ENCODE measurements at places on chromosomes 12 and 14.

GRCh38 chr12:131112021-131112420, 158.3 kb downstream of the ADGRD1 start:
- peak; percentile 50 for DNase-seq
- H3K4me1 ChIP-seq: peaks cover 10% of the 10 kb centered on the region
- no peaks in the 10 kb centered on the region for H3K27me3 ChIP-seq
- H3K27ac ChIP-seq: peak overlapping the region; percentile 75

- H3K27ac ChIP-seq: peak overlapping the region; percentile 91
- H3K4me3 ChIP-seq: peak overlapping the region; percentile 97
- H3K27me3 ChIP-seq: no peaks in the 10 kb centered on the region
- no peaks in the 10 kb centered on the region for H3K4me1 ChIP-seq
- peaks cover 30% of the 10 kb centered on the region for H3K36me3 ChIP-seq
Measured at GRCh38 chr14:92121207-92121669, 268 bp downstream of the NDUFB1 start.

DNA sequence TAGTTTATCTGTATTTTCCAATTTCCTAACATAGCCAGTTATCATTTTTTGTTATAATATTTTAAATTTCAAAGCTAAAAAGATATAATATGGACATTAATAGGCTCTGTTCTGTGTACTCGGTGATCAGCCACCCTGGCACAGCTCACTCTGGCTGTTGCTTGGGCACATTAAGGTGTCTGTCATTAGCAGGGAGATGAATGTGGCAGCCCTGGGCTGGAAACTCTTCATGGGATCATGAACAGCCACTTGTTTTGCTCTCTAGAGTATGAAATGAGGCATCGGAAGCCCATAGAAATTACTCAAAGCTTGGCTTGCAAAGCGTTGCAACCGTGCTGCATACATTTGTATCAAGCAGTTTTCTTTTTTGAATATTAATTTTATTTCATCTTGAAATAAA, 233.2 kb downstream of the DACT1 start:
- no peak overlapping the region for H3K4me3 ChIP-seq
- no peak for DNase-seq
- H3K36me3 ChIP-seq: no peaks in the 10 kb centered on the region
- H3K4me1 ChIP-seq: peaks cover 8% of the 10 kb centered on the region

DNA sequence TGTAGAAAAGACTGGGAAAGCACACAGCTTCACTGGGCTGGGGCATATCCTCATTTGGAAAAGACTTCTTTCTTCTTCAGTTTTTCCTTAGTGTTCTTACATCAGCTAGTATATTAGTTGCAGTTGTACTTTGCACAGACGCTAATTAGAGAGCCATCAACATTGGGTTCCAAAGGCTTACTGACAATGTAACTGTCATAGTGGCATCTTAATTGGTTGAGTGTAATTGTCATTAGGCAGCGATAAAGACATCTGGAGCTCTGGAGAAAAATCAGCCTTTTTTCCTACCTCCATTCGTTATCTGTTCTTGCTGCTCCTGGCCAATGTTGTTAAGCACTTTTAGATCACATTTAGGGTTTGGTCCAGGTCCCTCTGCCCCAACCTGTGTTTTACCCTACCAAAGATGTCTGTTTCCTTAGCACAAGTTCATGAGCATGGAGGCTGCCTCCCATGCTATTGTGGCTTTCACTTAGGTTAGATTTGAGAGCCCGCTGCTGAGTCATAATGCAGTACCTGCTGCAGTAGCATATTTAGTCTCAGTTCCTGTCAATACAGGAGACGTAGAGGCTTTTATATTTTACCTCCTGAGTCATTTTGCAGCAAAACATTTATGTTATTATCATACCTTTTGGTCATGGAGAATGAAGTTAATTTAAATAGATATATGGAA, 49.2 kb downstream of the FBXW8 start:
- H3K36me3 ChIP-seq: no peaks in the 10 kb centered on the region
- H3K27me3 ChIP-seq: no peaks in the 10 kb centered on the region
- H3K4me3 ChIP-seq: no peak overlapping the region
- no peaks in the 10 kb centered on the region for H3K4me1 ChIP-seq
- DNase-seq: no peak

- H3K4me1 ChIP-seq: no peaks in the 10 kb centered on the region
- H3K27ac ChIP-seq: no peak overlapping the region
- H3K27me3 ChIP-seq: no peaks in the 10 kb centered on the region
- H3K36me3 ChIP-seq: no peaks in the 10 kb centered on the region
- no peak for DNase-seq
- no peak overlapping the region for H3K4me3 ChIP-seq
Measured at GRCh38 chr14:53663709-53664108, 292.9 kb downstream of the BMP4 start.

GRCh38 chr12:89618113-89618862, 90.3 kb downstream of the ATP2B1 start:
- no peak for DNase-seq
- H3K4me1 ChIP-seq: no peaks in the 10 kb centered on the region
- H3K4me3 ChIP-seq: no peak overlapping the region
- H3K36me3 ChIP-seq: no peaks in the 10 kb centered on the region
- no peaks in the 10 kb centered on the region for H3K27me3 ChIP-seq

DNA sequence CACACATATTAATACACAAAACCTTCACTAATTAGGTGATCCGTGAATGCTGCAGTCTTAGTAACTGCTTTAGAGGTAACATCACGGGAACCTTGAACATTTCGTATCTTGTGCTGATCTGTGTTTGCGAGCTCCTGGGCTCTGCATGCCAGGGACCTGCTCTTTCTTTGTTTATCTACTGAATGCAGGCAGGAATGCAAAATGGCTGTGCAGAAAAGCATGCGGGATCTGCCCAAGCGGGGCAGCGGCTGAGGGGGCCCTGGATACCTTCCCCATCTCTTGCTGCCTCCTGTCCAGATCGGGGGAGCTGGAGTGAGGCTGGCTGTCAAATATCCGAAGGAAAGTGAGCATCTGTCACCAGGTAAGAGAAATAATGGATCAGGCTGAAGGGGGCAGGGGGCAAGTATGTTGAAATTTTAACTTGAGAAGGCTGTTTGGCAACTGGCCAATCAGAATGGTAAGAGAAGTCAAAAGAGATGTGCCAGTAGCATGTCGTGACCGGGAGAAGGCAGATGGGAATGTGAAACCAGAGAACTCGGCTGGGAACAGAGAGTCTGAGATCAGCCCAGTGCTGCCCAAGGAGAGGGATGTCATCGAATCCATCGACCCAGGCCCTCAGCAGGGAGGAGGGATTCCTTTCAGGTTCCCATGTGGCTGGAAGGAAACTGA, 191.4 kb downstream of the TTC7B start:
- H3K27me3 ChIP-seq: no peaks in the 10 kb centered on the region
- no peak overlapping the region for H3K4me3 ChIP-seq
- no peak for DNase-seq
- no peak overlapping the region for H3K27ac ChIP-seq

- DNase-seq: no peak
- peaks cover 8% of the 10 kb centered on the region for H3K36me3 ChIP-seq
- no peak overlapping the region for H3K4me3 ChIP-seq
- no peaks in the 10 kb centered on the region for H3K27me3 ChIP-seq
- H3K4me1 ChIP-seq: peaks cover 14% of the 10 kb centered on the region
Measured at GRCh38 chr12:53664191-53664590, 11.7 kb downstream of the ATP5MC2 start.

GRCh38 chr12:96240656-96241055, 46.5 kb downstream of the ELK3 start:
- H3K27me3 ChIP-seq: no peaks in the 10 kb centered on the region
- H3K4me1 ChIP-seq: peaks cover 14% of the 10 kb centered on the region
- DNase-seq: no peak
- no peaks in the 10 kb centered on the region for H3K36me3 ChIP-seq
- H3K27ac ChIP-seq: no peak overlapping the region

GRCh38 chr14:93793555-93794324, 5.5 kb upstream of the PRIMA1 start:
- DNase-seq: no peak
- peaks cover 12% of the 10 kb centered on the region for H3K4me1 ChIP-seq
- no peak overlapping the region for H3K27ac ChIP-seq
- no peaks in the 10 kb centered on the region for H3K36me3 ChIP-seq

GRCh38 chr12:111189792-111190191, 179.1 kb downstream of the PHETA1 start:
- H3K27ac ChIP-seq: no peak overlapping the region
- no peak for DNase-seq
- H3K27me3 ChIP-seq: no peaks in the 10 kb centered on the region
- H3K4me1 ChIP-seq: no peaks in the 10 kb centered on the region
- no peaks in the 10 kb centered on the region for H3K36me3 ChIP-seq

- no peak overlapping the region for H3K4me3 ChIP-seq
- DNase-seq: peak; percentile 34
- H3K27ac ChIP-seq: peak overlapping the region; percentile 29
- H3K4me1 ChIP-seq: peaks cover 9% of the 10 kb centered on the region
Measured at GRCh38 chr14:98957211-98958047, 314.6 kb downstream of the BCL11B start.

- no peak for DNase-seq
- no peak overlapping the region for H3K27ac ChIP-seq
- H3K27me3 ChIP-seq: peaks cover 78% of the 10 kb centered on the region
- no peak overlapping the region for H3K4me3 ChIP-seq
Measured at GRCh38 chr12:49000346-49000745, 1.2 kb upstream of the DDN start.

- H3K4me3 ChIP-seq: no peak overlapping the region
- H3K4me1 ChIP-seq: no peaks in the 10 kb centered on the region
- no peak overlapping the region for H3K27ac ChIP-seq
- no peaks in the 10 kb centered on the region for H3K36me3 ChIP-seq
- no peak for DNase-seq
- no peaks in the 10 kb centered on the region for H3K27me3 ChIP-seq
Measured at GRCh38 chr12:74145328-74145727, 392.3 kb upstream of the ATXN7L3B start.

- DNase-seq: no peak
- no peaks in the 10 kb centered on the region for H3K27me3 ChIP-seq
- H3K4me3 ChIP-seq: no peak overlapping the region
- no peak overlapping the region for H3K27ac ChIP-seq
- no peaks in the 10 kb centered on the region for H3K36me3 ChIP-seq
Measured at GRCh38 chr14:104244221-104245011, 106.0 kb downstream of the KIF26A start.

- H3K4me3 ChIP-seq: no peak overlapping the region
- no peak overlapping the region for H3K27ac ChIP-seq
- H3K27me3 ChIP-seq: no peaks in the 10 kb centered on the region
- no peaks in the 10 kb centered on the region for H3K4me1 ChIP-seq
- no peak for DNase-seq
- no peaks in the 10 kb centered on the region for H3K36me3 ChIP-seq
Measured at GRCh38 chr14:104304451-104305351, 166.3 kb downstream of the KIF26A start.

All from tibial nerve (tissue), 4 donors.